H7 (cell line): ENCODE measurements at places on chromosomes 5 and 9. TPM values are rescaled to one million over a fixed set of nuclear protein-coding genes. Genes with fewer than 3 reads are reported as not detected.

The ZFP2 gene
- 0.28 and 1.3 TPM in 2 replicates for total RNA-seq

The DIPK1B gene
- total RNA-seq = 57.0 and 75.7 TPM in 2 replicates

The IFNA17 gene
- total RNA-seq = not detected in 2 replicates

The FAM163B gene
- total RNA-seq = 1.2 and 3.7 TPM in 2 replicates

GRCh38 chr5:2353211-2353610 lies 398.3 kb downstream of the IRX2 start:
- no peak for DNase-seq

DNA sequence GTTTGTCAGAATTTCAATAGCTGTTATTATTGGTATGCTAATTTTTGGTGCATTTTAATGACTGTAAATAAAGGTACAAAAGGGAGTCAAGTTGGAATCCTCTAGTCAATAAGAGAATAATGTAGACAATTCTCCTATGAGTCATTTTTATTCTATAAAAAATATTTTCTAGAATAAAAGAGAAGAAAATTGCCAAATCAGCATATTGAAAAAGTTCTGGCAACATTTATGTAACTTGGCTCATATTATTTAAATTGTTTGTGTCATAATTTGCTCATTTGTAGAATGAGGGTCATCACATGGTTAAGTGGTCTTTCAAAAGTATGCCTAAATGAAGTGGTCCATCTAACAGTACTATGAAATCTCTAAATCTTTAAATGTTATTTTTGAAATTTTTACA lies 1719.8 kb upstream of the WWC1 start:
- no peak for DNase-seq

DNA sequence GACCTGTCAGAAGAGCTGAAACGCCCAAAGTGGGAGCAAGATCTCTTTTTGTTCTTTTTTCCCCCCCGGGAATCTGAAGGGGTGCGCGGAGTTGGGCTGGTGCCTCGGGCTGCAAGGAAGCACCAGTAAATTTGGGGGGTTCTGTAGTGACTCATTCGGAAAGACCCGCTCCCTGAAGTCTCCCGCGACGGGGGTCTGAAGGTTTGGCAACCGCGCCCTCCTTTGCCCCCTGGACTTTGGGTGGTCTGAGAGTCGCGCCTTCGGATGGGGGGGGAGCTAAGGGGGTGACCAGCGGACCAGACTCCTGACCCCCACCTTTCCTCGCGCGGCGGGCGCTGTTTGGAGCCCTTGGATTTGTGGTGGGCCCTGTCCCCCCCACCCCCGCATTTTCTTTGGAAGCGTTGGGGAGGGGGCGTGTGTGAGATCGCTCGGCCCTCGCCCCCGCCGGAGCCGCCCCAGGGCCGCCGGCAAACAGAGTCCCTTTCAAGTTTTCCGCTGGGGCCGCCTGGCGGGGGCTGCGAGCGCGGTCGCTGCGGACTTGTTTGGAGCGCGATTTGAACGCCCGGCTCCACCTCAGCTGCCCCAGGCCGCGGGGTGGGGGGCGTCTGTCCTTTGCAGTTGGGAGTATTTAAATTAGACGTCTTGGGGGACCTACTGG lies 2.0 kb downstream of the CXXC5 start:
- no peak for DNase-seq

DNA sequence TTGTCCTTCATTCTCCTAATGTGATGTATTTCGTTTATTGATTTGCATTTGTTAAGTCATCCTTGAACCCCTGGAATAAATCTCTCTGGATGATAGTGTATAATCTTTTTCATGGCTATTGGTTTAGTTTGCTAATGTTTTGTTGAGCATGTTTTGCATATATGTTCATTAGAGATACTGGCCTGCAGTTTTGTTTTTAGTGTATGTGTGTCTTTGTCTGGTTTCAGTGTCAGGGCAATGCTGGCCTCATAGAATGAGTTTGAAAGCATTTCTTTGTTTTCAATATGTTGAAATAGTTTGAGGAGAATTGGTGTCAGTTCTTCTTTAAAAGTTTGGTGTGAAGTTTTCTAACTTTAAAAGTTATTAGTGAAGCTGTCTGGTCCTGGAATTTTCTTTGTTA lies 149.6 kb upstream of the ATP10B start:
- DNase-seq = no peak

DNA sequence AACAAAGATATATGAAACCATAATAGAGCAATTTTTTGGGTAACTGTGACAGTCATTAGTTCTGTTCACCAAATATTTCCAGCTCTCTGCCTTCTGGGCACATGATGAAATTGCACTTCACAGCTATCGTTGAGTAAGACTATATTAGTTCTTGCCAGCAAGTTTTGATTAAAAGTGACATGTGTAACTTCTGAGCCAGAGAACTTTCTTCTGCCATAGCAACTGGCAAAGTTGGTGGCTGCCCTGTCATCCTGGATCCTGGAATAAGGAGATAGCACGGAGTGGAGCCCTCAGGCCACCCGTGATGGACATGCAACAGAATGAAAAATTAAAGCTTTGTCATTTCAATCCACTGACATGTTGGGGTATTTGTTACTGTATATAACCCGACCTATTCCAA lies 194.4 kb upstream of the VCAN start:
- no peak for DNase-seq

GRCh38 chr5:169753795-169754194 lies 116.7 kb downstream of the DOCK2 start:
- DNase-seq = no peak

DNA sequence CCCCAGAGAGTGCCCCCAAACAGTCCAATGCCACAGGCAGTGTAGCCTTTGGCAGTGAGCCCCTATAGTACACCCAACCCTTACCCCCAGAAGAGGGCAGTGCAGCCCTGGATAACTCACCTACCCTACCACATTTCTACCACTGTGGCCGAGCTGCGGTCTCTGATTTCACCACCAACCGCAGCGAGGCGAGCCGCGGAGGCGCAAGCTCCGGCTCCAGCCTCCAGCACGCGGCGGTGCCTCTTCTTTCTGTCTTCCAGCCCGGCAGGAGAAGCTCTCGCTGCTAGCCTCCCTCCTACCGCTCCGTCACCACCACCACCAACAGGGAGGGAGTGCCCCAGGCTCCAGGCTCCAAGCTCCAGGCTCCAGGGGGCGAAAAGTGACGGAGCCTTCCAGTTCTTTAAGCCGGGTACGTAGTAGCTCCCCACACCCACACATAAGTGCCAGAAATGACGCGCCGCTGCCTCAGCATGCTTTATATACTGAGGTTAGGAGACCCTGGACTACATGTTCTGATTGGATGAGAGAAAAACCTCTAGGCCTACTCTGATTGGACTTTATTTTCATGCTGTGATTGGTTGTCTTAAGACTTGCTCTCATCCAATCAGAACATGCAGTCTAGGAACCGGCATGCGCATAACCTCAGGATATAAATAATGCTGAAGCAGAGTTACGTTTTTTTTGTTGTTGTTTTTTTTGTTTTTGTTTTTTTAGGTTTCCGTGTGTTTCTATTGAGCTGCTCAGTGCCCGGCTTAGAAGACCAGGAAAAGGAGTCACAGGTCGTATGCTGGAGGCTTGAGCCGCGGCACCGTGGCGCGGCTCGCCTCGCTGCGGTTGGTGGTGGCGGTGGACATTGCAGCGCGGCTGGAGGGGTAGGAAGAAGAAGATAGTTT lies at the start of gene PCAT7:
TSS of gene PCAT7 (plus strand) at position 645 of the 893 bp plus-strand sequence.
- DNase-seq = peak; percentile 87

GRCh38 chr5:102958481-102959011 lies 161.4 kb downstream of the GIN1 start:
- no peak for DNase-seq

DNA sequence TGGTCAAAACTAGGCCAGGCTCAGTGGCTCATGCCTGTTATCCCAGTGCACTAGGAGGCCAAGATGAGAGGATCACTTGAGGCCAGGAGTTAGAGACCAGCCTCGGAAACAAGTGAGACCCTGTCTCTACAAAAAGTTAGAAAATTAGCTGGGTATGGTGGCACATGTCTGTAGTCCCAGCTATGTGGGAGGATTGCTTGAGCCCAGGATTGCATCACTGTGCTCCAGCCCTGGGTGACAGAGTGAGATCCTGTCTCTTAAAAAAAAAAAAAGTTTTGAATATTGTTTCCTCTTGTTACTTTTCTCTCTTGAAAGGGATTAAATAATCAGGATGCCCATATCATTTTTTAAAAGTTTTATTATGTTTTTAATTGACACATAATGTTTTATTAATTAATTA lies 7.6 kb downstream of the ARHGEF37 start:
- DNase-seq = no peak

DNA sequence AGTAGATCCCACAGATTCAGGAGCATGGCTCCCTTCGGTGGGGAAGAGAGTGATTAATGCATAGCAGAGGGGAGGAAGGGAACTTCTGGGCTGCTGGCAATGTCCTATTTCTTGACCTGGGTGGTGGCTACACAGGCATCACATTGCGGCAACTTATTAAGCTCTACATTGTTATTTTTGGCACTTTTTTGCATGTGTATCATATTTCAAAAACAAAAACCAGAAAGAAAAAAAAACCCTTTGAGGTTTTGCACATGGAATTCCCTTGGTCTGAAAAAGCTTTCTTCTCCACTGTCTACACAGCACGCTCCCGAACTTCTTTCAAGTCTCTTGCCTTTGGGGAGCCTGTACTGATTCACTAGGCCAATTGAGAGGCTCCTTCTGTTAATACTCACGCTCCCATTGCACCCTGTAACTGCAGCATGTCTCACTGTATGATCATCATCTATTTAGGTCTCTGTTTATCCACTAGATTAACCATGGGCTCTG lies 25.1 kb downstream of the CEMIP2 start:
- DNase-seq = no peak
